ENCODE measurements at places on chromosomes 2 and 18.

DNA sequence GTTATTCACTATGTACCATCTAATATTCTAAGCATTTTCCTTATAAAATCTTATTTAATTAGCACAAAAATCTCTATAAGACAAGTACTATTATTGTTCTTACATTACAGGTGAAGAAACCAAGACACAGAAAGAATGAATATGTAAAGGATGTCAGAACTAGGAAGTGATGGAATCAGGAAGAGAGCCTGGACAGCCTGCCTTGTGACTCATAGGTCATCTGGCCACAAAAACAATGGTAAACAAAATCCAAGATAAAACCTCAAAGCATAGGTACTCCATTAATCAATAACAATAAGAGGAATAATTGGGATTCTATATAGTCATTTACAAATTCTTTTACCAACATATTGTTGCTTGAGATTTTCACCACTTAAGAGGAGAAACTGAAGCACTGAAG, 505.4 kb upstream of the PIK3C3 start:
- no peak for DNase-seq

- DNase-seq, result no peak
Observed at GRCh38 chr2:36238106-36238505, 117.5 kb upstream of the CRIM1 start.

GRCh38 chr2:68806511-68807109, 64.6 kb downstream of the BMP10 start:
- DNase-seq, result peak; percentile 81

DNA sequence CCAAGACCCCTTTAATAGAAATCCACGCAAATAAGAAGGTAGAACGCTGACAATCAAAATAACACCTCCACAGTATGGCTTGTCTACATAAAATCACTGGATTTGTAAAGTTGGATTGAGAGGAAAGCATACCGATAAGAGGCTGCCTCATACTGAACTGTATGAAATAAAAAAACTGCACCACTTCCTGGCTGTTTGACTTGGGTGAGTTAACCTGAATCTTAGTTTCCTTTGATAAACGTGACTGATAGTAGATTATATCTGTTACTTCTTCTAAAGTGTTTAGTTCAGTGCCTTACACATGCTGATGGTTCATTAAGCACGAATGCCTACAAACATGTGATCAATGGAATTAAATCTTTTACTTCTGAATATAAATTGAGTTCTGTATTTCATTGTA, 140.4 kb upstream of the RNF152 start:
- no peak for DNase-seq

DNA sequence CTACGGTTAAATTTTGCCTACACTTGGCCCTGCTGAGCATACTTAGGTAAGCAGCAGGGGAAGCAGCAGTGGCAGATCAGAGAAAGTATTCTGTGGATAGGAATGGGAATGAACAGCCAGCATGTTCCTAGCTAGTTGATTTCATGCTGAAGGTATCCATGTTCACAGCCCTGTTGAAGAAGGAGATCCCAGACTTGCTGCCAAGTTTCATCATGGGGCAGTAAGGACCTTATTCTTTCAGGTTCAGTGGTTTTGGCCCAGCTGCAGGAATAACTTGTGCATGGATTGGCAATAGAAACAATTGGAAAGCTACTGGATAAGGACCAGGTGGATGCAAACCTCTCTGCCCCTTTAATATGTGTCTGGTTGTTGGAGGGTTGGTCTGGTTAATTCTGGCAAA, 98.2 kb upstream of the TMEM178A start:
- DNase-seq, result no peak

- no peak for DNase-seq
Observed at GRCh38 chr18:34694591-34695165, 15.4 kb upstream of the DTNA start.

- no peak for DNase-seq
Observed at GRCh38 chr18:59929621-59930295, 30.0 kb downstream of the PMAIP1 start.

DNA sequence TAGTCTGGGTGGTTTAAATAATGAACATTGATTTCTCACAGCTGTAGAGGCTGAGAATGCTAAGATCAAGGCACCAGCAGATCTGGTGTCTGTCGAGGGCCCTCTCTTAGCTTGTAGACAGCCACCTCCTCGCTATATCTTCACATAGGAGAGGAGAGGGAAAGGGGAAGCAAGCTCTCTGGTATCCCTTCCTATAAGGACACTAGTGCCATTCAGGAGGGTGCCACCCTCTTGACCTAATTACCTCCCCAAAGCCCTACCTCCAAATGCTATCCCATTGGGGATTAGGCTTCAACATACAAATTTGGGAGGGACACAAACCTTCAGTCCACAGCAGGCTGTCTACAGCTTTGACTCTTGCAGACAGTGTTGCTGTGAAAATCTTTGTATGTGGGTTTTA, 76.7 kb downstream of the BOLA3 start:
- DNase-seq, result no peak

DNA sequence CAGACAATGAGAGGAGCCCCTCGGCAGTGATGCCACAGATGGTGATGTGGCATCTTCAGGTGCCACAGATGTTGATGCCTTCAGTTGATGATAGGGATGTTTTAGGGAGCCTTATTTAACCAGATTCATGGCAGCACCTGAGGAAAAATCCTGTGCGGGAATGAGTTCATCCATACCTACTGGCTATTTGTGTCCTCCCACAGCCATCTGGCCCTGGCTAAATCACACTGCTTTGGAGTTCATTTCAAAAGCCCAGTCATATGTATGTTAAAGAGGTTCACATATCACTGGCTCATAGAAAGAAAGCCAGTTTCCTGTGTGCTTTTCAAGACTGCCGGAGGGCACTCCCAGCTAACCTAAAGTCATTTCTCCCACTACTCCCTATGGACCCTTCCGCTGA, 131.3 kb downstream of the MCFD2 start:
- no peak for DNase-seq

GRCh38 chr2:152822676-152823075, 104.3 kb downstream of the ARL6IP6 start:
- DNase-seq, result no peak

GRCh38 chr18:32337821-32338220, 132.9 kb downstream of the GAREM1 start:
- DNase-seq, result no peak

GRCh38 chr2:233354971-233355574, 779 bp downstream of the DGKD start:
- peak; percentile 30 for DNase-seq

DNA sequence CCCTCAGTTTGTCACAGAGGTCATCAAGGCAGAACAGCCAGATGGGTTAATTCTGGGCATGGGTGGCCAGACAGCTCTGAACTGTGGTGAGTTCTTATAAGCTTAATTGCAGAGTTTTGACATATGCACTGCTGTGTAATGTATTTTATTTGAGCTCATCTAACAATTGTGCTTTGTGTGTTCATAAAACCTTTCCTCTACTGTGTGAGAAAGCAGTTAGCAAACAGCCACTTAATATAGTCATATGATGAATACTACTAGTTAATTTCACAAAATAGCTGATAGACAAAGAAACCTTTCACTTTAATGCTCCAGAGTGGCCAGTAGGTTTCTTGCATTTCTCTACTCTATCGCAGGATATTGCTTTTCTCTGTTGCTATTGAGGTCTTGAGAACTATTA, 43.1 kb downstream of the CPS1 start:
- DNase-seq, result no peak
